Colonic mucosa (tissue), 4 donors: ENCODE measurements at places on chromosomes 4 and X. TPM values are rescaled to one million over a fixed set of nuclear protein-coding genes. Genes with fewer than 3 reads are reported as not detected.

Gene HSFX1
- 2.0 TPM for total RNA-seq

Gene IRS4
- total RNA-seq: 0.07 TPM

Gene HTRA3
- 5.0 TPM for total RNA-seq

Gene SHOX
- total RNA-seq: 0.11 TPM

Gene NSUN7
- 11.2 TPM for total RNA-seq

Gene PDZD4
- 1.5 TPM for total RNA-seq

Gene SLC2A9
- 4.3 TPM for total RNA-seq

DNA sequence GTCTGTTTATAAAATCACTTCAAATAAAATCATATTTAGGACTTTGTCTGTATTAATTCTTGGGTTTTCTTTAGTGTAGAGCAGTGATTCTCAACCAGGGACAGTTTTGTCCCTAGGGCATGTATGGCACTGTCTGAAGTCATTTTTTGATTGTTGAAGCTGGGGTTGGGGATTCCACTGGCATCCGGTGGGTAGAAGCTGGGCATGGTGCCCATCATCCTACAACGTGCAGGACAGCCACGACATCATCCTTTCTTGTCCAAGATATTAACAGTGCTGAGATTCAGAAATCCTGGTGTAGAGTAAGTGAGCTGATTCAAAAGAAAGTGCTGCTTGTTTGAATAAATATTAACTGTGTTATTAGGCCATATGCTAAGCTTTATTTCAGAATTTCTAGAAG is 28.6 kb downstream of the DCLK2 start:
- DNase-seq: no peak
- no peak overlapping the region for H3K27ac ChIP-seq
- H3K27me3 ChIP-seq: no peaks in the 10 kb centered on the region

DNA sequence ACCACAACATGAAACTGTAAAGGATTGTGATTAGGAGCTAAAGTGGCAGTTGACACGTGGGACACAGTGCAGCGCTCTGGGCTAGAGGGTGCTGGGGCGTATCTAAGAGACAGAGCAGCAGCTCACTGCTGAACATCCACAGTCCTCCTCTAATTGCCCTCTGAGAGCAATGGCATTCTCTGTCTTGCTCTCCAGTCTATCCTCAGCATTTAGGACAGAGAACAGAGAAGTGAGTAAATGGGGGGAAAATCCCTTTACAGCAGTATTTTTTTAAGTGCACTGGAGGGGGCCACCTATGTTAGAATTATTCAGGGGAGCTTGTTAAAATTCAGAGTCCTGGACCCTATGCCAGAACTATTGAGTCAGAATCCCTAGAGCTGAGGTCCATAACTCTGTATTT is 4.2 kb upstream of the TMEM154 start:
- DNase-seq: no peak
- H3K27me3 ChIP-seq: no peaks in the 10 kb centered on the region
- no peaks in the 10 kb centered on the region for H3K4me1 ChIP-seq
- no peak overlapping the region for H3K4me3 ChIP-seq
- no peaks in the 10 kb centered on the region for H3K36me3 ChIP-seq

DNA sequence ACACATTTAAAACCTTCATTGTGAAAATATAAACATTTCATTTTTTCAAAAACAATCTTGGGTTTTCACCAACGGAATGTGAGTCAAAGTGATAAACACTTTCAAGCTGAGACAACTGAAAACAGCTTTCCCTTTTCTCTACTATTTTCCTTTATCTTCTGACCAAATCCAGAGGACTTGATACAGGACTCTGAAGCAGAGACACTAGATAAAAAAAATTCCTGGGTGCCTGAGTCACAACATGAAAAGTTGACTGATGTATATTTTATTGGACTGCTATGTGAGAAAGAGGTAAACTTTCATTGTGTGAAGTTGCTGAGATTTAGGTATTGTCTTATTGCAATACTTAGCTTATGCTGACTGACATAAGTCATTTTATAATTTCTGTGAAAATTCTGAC is 411.2 kb downstream of the SPOCK3 start:
- no peak overlapping the region for H3K4me3 ChIP-seq
- no peaks in the 10 kb centered on the region for H3K4me1 ChIP-seq
- no peak overlapping the region for H3K27ac ChIP-seq
- no peaks in the 10 kb centered on the region for H3K36me3 ChIP-seq

DNA sequence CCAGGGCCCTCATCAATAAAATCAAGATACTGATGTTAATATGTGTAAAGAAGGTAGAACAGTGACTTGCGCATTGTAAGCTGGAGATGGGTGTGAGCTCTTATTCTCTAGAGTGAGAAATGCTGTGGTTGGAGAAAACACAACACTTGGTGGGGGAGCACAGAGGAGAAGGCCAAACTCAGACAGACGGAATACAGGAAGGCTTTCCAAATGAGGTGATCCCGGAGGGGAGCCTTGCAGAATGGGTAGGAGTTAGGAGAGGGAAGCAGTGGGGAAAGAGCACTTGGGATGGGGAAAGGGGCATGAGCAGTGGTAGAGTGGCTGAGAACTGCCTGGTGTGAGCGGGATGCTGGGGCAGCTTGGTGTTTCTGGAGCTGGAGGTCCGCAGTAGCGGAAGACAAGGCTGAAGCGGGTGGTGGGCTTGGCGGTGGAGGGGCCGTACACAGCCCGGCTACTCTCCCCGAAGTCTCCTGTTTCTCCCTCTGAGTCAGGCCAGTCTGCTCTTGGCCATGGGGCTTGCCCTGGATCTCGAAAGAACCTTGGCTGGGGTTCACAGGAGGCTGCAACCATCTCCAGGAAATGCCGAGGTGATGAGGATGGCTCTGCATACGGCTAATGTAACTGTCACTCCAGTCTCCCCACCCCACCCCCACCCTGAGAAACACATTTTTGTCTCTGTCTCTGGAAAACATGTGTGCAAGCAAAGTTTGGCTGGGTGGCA is 11.3 kb upstream of the PLAC1 start:
- DNase-seq: no peak
- no peaks in the 10 kb centered on the region for H3K4me1 ChIP-seq
- no peak overlapping the region for H3K4me3 ChIP-seq
- H3K27me3 ChIP-seq: no peaks in the 10 kb centered on the region

- H3K27ac ChIP-seq: no peak overlapping the region
- H3K4me3 ChIP-seq: no peak overlapping the region
- no peaks in the 10 kb centered on the region for H3K4me1 ChIP-seq
- no peaks in the 10 kb centered on the region for H3K36me3 ChIP-seq
- DNase-seq: no peak
- H3K27me3 ChIP-seq: no peaks in the 10 kb centered on the region
Measured at GRCh38 chr4:107131295-107131694, 95.2 kb upstream of the DKK2 start.

- no peaks in the 10 kb centered on the region for H3K4me1 ChIP-seq
- H3K4me3 ChIP-seq: no peak overlapping the region
- no peak overlapping the region for H3K27ac ChIP-seq
- DNase-seq: no peak
Measured at GRCh38 chr4:153348006-153348405, 3.5 kb downstream of the MND1 start.

- no peaks in the 10 kb centered on the region for H3K4me1 ChIP-seq
- no peak overlapping the region for H3K27ac ChIP-seq
- H3K27me3 ChIP-seq: no peaks in the 10 kb centered on the region
Measured at GRCh38 chr4:79917246-79917645, 155.8 kb downstream of the ANTXR2 start.

- no peaks in the 10 kb centered on the region for H3K27me3 ChIP-seq
Measured at GRCh38 chr4:174279433-174280155, 3.9 kb downstream of the FBXO8 start.

- no peaks in the 10 kb centered on the region for H3K27me3 ChIP-seq
- no peaks in the 10 kb centered on the region for H3K36me3 ChIP-seq
- H3K27ac ChIP-seq: no peak overlapping the region
- H3K4me3 ChIP-seq: no peak overlapping the region
- H3K4me1 ChIP-seq: no peaks in the 10 kb centered on the region
- DNase-seq: no peak
Measured at GRCh38 chrX:7261672-7262332, 113.8 kb upstream of the PUDP start.

GRCh38 chrX:136768469-136769084 is 12.2 kb downstream of the ARHGEF6 start:
- H3K27me3 ChIP-seq: peaks cover 6% of the 10 kb centered on the region
- no peak overlapping the region for H3K27ac ChIP-seq
- H3K4me3 ChIP-seq: no peak overlapping the region
- DNase-seq: peak; percentile 32
- no peaks in the 10 kb centered on the region for H3K4me1 ChIP-seq

DNA sequence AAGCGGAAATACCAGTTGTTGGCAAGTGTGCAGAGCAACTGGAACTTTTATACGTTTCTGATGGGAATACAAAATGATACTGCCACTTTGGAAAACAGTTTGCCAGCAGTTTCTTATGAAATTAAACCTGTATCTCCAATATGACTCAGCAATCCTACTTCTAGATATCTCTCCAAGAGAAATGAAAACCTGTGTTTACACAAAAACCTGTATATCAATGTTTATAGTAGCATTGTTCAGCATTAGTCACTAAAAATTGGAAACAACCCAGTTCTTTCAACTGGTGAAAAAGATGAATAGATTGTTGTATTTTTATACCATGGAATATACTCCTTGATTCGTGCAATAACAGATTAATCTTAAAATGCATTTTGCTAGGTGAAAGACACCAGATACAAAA is 26.8 kb downstream of the ATP7A start:
- H3K4me3 ChIP-seq: no peak overlapping the region
- no peaks in the 10 kb centered on the region for H3K27me3 ChIP-seq
- no peak overlapping the region for H3K27ac ChIP-seq
- no peak for DNase-seq

DNA sequence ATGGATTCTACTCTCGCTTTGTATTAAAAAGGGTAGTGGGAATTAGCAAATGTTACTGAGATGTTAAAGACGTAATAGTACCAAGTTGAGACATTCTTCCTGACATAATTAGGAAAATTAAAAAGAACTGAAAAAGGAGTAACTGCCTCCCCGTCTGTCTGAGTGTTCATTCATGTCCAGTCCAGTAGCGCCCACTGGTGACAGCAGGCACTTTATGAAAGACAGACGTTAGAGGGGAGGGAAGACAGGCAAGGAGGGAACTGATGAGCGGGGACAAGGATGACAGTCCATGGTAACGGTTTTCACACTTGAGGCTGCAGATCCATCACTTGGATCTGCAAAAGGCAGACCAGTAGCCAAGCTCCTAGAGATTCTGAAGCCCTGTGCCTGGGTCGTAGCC is 326.7 kb downstream of the STK32B start:
- H3K36me3 ChIP-seq: no peaks in the 10 kb centered on the region
- no peak for DNase-seq
- H3K4me3 ChIP-seq: no peak overlapping the region
- H3K4me1 ChIP-seq: no peaks in the 10 kb centered on the region
- no peak overlapping the region for H3K27ac ChIP-seq

- DNase-seq: no peak
- H3K4me3 ChIP-seq: no peak overlapping the region
- H3K4me1 ChIP-seq: no peaks in the 10 kb centered on the region
- H3K27ac ChIP-seq: no peak overlapping the region
- H3K36me3 ChIP-seq: no peaks in the 10 kb centered on the region
Measured at GRCh38 chr4:98027827-98028226, 115.4 kb downstream of the STPG2 start.

DNA sequence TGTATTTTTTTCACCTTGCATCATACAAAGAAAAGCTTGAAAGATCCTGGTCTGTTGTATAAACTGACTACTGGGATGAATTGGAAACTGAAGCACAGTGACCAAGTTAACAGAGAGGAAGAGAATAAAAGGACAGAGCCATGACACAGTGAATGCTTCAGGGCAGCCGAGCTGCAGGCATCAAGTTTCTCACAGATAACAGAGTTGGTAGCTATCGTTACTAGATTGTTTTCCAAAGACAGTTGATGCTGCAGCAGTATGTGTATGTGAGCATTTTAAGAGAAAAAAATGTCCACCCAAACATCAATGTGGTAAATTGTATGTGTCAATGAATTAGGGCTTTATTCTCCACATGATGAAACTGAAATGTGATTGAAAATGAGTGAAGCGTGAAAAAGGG is 1032.7 kb downstream of the ADGRL3 start:
- DNase-seq: no peak
- no peaks in the 10 kb centered on the region for H3K27me3 ChIP-seq
- H3K36me3 ChIP-seq: no peaks in the 10 kb centered on the region
- no peak overlapping the region for H3K27ac ChIP-seq
- H3K4me3 ChIP-seq: no peak overlapping the region
- H3K4me1 ChIP-seq: no peaks in the 10 kb centered on the region

- no peaks in the 10 kb centered on the region for H3K4me1 ChIP-seq
- no peaks in the 10 kb centered on the region for H3K27me3 ChIP-seq
- H3K27ac ChIP-seq: no peak overlapping the region
- no peaks in the 10 kb centered on the region for H3K36me3 ChIP-seq
Measured at GRCh38 chr4:117479673-117480072, 394.3 kb upstream of the TRAM1L1 start.

GRCh38 chr4:111519683-111520082 is 625.6 kb upstream of the FAM241A start:
- H3K36me3 ChIP-seq: no peaks in the 10 kb centered on the region
- no peak overlapping the region for H3K27ac ChIP-seq
- H3K4me3 ChIP-seq: no peak overlapping the region

GRCh38 chr4:77007358-77008230 is 58.0 kb downstream of the SEPTIN11 start:
- H3K27ac ChIP-seq: no peak overlapping the region
- H3K4me1 ChIP-seq: no peaks in the 10 kb centered on the region
- no peaks in the 10 kb centered on the region for H3K36me3 ChIP-seq
- H3K27me3 ChIP-seq: no peaks in the 10 kb centered on the region
- DNase-seq: no peak

GRCh38 chr4:6333301-6334202 is 63.9 kb downstream of the WFS1 start:
- H3K27me3 ChIP-seq: no peaks in the 10 kb centered on the region
- DNase-seq: peak; percentile 34
- no peak overlapping the region for H3K27ac ChIP-seq
- no peaks in the 10 kb centered on the region for H3K36me3 ChIP-seq
